ENCODE measurements at places on chromosomes 3 and 15. TPM values are rescaled to one million over a fixed set of nuclear protein-coding genes. Genes with fewer than 3 reads are reported as not detected.

GRCh38 chr3:97705764-97706163 is 58.8 kb upstream of the ARL6 start:
- DNase-seq = no peak

DNA sequence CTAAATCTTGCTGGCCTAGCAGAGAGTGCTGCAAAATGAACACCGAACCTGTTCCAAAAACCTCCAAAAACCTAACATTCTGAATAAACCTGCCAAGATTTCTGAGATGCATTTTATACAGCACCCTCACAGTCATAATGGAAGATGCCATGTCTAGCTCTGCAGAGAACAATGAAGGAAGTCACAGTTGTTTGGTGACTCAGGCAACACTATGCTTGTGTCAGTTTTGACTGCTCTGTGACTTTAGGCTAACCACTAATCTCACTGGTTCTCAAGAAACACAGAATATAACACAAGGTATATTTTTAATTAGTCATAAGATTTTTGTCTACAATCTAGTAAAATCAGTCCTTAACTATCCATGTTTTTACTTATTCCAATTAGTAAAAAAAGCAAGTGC is 606.6 kb downstream of the TBL1XR1 start:
- DNase-seq = no peak

DNA sequence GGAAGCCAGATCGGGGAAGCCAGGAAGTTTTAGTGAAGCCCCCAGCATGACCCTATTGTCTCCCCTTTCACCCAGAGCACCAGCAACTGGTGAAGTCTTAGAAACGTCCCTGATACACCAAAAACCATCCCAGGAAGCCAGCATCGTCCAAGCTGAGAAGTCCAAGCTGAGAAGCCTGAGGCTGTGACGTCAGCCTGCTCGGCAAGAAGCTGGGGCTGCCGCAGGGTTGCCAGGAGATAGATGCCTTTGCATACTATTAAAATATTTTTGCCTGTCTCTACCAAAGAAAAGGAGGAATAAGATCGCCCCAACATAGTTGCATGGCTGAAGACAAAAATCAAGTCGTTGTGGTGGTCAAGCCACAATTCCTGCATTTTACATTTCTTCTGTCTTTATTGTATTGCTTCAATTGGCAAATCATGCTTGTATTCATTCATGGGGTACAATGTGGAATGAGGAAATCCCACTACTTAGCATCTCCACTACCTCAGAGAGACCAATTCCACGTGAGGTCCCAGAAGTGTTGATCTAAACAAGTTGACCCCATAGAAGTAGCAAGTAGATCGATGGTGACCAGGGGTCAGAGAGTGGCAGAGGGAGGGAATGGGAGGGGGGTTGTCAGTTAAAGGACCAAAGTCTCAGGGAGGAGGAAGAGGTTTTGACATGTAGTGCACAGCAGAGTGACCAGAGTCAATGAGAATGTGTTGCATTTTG is 19.6 kb upstream of the EMC3 start:
- DNase-seq = no peak

DNA sequence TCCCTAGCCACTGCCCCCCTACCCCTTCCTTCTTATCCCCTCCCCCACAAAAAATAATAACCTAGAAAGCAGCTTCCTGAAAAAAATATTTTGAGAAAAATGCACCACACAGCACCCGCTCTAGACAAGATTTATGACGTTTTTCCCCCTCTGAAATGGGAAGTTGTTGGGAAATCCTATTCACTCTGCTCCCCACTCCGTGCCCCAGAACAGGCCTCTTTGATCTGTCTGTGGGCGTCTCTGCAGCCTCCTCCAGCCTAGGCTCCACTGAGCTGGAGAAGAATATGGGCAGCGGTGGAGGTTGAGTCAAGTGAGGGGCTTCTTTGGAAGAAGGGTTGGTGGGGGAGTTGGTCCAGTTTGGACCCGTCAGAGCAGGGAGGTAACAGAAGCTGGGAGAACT is 28.5 kb upstream of the POLG start:
- DNase-seq = no peak

DNA sequence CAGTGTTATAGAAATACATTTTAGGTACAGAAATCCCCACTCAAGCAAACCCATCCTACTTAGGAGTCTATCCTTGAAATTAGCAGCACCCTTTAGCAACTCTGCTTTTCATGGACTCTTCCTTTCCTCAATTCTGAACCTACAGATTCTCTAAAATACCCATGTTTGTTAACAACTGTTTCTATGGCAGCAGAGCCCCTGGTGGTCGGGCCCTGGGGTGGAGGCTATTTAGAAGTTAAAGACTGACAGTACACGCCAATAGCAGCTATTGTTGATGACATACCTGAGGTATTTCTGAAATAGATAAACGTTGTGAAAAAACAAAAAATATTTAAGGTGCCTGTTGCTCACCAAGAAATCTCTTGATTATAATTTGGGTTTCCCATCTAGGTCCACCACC is 23.4 kb upstream of the NRG4 start:
- DNase-seq = no peak

- no peak for DNase-seq
These were observed 113.4 kb downstream of the ETFA start for GRCh38 chr15:76197703-76198455.

GRCh38 chr15:54941417-54941816 is 255.3 kb downstream of the RSL24D1 start:
- DNase-seq = no peak

- DNase-seq = no peak
These were observed 146.3 kb downstream of the FMN1 start for GRCh38 chr15:33048255-33048654.

- DNase-seq = no peak
These were observed 29.2 kb upstream of the TPRG1 start for GRCh38 chr3:189142527-189142926.

- peak; percentile 18 for DNase-seq
These were observed 37.6 kb downstream of the ABTB1 start for GRCh38 chr3:127710155-127710941.

GRCh38 chr3:194439881-194440550 is 41.0 kb upstream of the GP5 start:
- DNase-seq = no peak

GRCh38 chr15:81766829-81767475 is 278.9 kb downstream of the MEX3B start:
- DNase-seq = no peak

DNA sequence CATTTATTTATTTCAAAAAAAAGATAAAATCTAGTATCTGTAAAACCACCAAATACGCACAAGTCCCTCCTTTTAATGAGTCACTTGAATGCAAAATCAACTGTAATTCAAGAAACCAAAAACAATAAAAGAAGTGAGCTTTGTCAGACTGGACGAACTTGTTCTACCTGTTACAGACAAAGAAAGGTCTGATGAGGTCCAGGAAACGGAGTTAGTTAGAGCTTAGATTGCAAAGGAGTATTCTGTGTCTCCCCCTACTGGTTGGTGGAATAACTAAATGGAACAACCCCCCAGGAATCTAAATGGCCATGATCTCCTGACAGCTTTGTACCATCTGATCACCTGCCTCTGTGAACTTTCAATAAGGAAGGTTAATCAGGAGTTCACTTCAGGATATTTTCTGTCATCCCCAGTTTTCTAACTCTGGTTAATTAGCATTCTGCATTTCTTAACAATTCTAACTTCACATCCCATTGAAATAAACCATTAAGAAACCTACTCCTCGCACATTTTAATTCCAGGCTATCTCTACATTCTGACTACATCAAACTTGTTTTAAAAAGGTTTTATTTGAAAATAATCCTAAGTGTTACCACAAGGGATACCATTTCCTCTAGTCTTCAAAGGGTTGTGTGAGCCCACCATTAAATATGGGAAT is 333.0 kb upstream of the SATB1 start:
- DNase-seq = peak; percentile 2

GRCh38 chr3:81154611-81155143 is 606.8 kb downstream of the GBE1 start:
- DNase-seq = no peak

GRCh38 chr15:91152896-91153581 is 53.0 kb downstream of the SV2B start:
- DNase-seq = no peak

DNA sequence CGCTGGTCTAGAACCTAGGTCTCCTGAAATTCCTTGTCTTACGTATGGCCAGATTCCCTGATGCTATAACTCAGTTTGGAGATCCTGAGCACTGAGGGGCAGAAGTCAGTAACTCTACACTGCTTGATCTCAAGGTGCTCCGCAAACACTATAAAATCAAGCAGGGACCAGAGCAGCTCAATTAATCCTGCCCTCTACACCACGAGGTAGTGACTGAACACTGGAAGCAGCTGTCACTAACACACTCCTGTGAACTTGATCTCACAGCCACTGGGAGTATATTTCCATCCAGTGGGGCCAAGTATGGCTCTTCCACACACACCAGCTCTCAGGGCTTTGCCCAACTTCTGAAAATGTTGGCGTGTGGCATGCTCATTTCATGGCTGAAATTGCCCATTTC is 51.0 kb downstream of the EDEM1 start:
- DNase-seq = no peak

GRCh38 chr3:119240101-119240590 is 532 bp downstream of the B4GALT4 start:
- DNase-seq = peak; percentile 19

DNA sequence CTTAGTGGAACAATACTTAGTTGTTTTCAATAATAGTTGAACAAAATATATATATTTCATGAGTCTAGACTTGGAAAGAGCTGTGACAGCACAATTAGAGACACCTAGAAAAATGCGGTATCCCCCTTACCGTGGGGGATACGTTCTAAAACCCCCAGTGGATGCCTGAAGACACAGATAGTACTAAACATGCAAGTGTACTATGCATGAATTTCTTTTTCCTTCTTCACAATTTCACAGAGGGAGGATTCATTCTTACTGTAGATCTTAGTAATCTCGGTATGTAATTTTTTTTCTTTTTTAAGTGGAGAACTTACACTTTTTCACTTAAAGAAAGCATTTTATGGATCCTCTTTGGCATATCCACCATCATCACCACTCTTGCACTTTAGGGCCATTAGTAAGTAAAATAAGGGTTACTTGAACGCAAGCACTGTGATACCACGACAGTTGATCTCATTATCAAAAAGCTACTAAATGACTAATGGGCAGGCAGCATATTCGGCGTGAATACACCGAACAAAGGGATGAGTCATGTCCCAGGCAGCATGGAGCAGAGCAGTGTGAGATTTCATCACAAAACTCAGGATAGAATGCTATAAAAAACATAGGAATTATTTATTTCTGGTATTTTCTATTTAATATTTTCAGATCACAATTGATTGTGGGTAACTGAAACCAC is 72.3 kb upstream of the ZNF280D start:
- DNase-seq = peak; percentile 91

The CD80 gene
- not detected for total RNA-seq

The SLC6A1 gene
- total RNA-seq = not detected

The CNTN4 gene
- total RNA-seq = 0.09 TPM

The THAP10 gene
- total RNA-seq = 7.9 TPM

The IL20RB gene
- total RNA-seq = 3.9 TPM

The CCR8 gene
- not detected for total RNA-seq

Measured in fibroblast of the aortic adventitia (primary cell).